ENCODE measurements at places on chromosomes 16 and 17.
A peak's percentile ranks its signal among the peaks of the same experiment; 100 is the strongest.

- DNase-seq: no peak
Measured at GRCh38 chr17:1270210-1271029, at the start of gene BHLHA9. BHLHA9 (plus strand) TSS chr17:1270444; CDS start chr17:1270564, 120 bp downstream.

GRCh38 chr17:231191-231965 is 49.9 kb upstream of the DOC2B start:
- DNase-seq: no peak

GRCh38 chr17:6796887-6797490 is 21.0 kb downstream of the FBXO39 start:
- DNase-seq: no peak

GRCh38 chr17:2263183-2264066 is 40.2 kb downstream of the SMG6 start:
- DNase-seq: no peak

- no peak for DNase-seq
Measured at GRCh38 chr16:78593352-78593751, 493.9 kb downstream of the WWOX start.

- no peak for DNase-seq
Measured at GRCh38 chr17:77719806-77720205, 238.7 kb upstream of the TNRC6C start.

- DNase-seq: no peak
Measured at GRCh38 chr17:59696682-59697277, 10.4 kb downstream of the PTRH2 start.

DNA sequence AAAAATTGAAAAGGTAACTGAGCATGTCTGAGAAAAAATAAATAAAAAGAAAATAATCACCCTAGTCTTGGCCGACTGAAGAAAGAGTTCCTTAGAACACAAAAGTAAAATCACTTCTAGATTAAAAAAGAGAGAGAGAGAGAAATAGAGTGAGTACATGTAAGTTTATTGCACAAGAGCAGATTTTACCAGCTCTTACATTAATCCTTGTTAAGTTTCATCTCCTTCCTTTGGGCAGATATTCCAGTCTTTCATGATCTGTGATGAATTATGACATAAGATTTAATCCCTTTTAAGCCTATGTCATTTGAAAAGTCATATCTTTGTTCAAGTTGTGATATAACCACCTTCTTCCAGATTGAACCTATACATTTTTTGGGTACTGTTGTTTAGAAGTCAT is 54.8 kb downstream of the NFAT5 start:
- no peak for DNase-seq

- no peak for DNase-seq
Measured at GRCh38 chr17:52828621-52829020, 670.1 kb upstream of the CA10 start.

DNA sequence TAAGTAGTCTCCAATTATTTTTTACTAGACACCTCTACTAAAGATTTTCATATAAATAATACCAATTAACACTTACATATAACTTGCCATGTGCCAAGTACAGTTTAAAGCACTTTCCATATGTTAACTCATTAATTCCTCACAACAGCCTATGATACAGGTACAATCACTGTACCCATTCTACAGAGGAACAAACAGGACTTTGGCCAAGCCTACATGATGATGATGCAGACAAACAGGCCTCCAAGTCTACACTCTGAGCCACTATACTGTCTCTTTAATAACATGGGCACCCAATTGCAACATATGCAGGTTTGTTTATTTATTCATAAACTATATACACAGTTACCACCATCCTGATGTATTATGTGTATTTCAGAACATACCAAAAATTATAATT is 46.0 kb downstream of the TOX3 start:
- DNase-seq: no peak

DNA sequence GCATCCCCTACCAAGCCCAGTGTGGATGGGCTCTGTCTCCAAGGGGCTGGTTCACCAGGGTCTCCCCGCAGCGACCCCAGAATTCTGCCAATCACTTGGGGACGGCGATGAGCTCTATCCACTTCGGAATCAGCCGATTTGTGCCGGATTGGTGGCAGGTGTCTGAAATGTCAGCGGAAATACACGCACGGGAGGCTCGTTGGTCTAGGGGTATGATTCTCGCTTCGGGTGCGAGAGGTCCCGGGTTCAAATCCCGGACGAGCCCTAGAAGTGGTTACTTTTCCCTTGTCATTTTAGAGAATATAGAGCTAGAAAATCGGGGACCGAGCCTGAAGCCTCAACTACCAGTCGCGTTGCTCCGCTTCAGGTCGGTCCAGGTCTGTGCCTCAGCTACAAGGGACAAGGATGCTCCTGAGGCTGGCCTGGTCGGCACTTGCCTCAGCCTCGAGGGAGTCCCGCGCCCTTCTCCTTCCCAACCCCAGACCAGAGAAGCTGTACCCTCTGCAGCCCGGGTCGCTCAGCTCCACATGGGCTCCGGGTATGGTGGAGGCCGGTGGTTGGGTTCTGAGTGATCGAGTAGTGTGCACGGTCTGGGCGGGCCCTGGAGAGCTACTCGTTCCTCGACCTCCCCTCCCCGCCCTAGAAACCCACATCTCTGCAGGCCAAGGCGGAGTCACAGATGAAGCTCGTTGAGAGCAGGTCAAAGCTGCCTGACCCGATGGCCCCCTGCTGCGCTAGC is 16.0 kb upstream of the OR1F1 start:
- peak; percentile 27 for DNase-seq

DNA sequence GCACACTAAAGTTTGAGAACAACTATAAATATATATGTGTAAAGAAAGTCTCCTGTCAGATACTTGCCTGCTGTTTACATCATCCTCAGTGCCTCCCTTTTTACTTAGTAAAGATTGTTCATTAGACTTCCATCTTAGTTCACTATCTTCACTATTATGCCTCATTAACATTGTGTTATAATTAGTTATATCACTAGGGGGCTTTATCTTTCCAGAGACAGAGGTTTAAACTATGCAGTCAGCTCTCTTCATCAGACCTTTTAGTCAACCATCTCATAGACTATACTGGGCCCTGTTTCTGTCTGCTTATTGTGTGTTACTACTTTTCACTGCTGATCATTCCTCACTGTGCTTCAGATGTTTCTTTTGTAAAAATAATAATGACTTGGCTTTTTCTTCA is 630.8 kb upstream of the KIF2B start:
- no peak for DNase-seq

DNA sequence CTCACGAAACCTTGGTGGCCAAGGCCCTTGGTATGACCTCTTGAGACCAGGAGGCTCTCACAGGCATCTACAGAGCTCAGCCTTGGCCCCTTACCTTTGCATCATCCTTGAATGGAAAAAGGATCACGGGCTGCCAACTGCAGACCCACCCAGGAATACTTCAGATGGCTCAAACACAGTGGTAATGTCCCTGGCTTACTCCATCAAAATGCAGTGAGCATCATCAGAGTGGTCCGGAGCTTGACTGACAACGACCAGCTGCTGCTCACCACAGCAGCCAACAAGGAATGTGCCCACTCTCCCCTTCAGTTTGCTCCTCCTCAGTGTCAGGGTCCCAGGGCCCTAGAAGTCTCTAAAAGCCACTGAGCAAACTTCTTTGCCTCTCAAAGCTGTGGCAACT is 17.6 kb upstream of the MYH3 start:
- DNase-seq: no peak

GRCh38 chr16:78552106-78552675 is 452.7 kb downstream of the WWOX start:
- DNase-seq: no peak

DNA sequence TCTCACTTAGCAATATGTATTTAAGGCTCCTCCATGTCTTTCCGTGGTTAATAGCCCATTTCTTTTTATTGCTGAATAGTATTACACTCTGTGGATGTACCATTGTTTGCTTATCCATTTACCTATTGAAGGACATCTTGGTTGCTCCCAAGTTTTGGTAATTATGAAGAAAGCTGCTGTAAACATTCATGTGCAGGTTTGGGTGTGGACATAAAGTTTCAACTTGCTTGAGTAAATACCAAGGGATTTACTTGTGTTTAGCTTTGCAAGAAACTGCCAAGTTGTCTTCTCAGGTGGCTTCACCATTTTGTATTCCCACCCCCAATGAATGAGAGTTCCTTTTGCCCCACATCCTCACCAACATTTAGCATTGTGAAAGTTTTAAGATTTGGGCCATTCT is 9.5 kb downstream of the LRRC36 start:
- no peak for DNase-seq

GRCh38 chr16:23406546-23407240 is 46.3 kb downstream of the COG7 start:
- no peak for DNase-seq

GRCh38 chr17:10169290-10169689 is 29.1 kb downstream of the GAS7 start:
- no peak for DNase-seq

DNA sequence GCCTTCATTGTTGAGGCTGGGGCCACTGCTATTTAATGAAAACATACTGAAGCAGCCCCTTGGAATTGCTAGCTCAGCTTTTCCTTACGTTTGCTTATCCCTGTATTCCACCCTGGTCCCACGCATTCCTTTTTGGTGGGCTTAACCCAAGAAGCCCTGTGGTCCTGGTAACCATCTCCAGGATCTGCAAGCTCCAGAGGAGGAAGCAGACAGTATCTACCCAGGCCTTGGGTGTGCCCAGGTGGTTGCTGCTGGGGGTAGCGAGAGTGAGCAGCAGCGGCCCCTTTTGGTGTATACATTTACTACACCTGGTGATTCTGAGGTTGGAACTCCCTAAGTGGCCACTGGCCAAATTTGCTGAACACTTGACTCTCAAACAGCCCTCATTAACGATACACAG is 97.7 kb downstream of the CBLN1 start:
- no peak for DNase-seq

GRCh38 chr16:54286366-54287130 is at the start of gene IRX3:
IRX3 (minus strand) TSS chr16:54286787; CDS start chr16:54286050, 737 bp downstream.
- no peak for DNase-seq

GRCh38 chr16:89189358-89190025 is 10.8 kb downstream of the SLC22A31 start:
- no peak for DNase-seq

DNA sequence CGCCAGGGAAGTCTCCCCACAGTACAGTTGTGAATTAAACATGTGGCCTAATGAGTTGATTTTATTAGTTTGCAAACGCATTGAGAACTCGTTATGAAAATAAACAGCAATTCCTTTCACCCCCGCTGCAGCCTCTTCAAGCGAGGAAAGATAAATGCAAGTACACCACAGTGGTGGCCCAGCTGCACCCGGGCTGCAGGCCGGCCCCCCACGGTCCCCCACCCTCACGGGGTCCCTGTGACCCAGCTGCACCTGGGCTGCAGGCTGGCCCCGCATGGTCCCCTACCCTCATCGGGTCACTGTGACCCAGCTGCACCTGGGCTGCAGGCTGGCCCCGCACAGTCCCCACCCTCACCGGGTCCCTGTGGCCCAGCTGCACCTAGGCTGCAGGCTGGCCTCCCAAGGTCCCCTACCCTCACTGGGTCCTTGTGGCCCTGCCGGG is 32.2 kb downstream of the SDK2 start:
- no peak for DNase-seq

- DNase-seq: no peak
Measured at GRCh38 chr16:81649561-81650184, 129.4 kb upstream of the PLCG2 start.

GRCh38 chr17:45222014-45222288 is 266 bp downstream of the FMNL1 start:
- DNase-seq: no peak

DNA sequence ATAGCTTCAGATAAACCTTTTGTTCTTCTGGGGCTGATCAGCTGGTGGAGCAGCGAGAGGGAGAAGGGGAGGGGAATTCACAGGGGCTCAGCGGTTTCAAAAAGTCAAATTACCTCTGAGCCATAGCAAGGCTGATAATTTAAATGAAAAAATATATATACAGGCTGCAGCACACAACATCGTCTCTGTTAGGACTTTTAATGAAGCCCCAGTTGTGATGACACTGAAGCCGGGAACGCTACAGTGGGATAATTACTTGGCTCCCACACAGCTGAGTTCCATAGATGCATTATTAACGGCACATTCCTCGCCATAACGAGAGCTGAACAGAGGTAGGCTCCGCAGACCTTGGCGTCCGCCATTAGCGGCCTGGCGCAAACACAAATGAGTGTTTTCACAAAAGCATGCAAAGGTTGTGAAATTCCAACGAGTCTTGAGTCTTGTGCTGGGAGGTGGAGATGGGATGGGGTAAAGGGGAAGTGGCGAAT is 216.0 kb downstream of the C16orf78 start:
- DNase-seq: no peak

DNA sequence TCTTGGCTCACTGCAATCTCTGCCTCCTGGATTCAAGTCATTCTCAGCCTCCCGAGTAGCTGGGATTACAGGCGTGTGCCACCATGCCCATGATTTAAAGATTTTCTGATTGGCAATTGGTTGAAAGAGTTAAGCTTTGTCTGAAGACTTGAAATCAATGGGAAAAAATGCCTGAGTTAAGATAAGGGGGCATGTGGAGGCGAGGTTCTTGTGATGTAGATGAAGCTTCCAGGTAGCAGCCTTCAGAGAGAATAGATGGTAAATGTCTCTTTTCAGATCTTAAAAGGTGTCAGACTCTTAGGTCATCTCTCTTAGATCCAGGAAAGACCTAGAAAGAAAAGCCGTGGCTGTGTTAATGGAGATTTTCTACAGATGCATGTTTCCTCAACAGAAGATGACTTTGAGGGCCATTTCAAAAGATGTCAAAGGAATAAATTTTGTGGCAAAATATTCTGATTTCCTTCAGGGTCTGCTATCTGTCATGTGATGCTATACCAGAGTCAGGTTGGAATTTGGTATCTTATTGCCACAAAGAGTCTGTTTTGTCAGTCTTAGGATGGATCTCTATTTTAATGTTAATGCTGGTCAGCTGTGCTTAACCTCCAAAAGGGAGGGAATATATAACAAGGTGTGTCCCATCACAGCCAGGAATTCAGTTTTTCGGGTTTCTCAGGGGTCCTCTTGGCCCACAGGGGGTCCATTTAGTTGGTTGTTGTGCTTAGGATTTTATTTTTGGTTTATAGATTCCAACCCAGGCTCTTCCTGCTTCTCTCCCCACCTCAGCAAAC is 58.3 kb upstream of the AKTIP start:
- DNase-seq: no peak

DNA sequence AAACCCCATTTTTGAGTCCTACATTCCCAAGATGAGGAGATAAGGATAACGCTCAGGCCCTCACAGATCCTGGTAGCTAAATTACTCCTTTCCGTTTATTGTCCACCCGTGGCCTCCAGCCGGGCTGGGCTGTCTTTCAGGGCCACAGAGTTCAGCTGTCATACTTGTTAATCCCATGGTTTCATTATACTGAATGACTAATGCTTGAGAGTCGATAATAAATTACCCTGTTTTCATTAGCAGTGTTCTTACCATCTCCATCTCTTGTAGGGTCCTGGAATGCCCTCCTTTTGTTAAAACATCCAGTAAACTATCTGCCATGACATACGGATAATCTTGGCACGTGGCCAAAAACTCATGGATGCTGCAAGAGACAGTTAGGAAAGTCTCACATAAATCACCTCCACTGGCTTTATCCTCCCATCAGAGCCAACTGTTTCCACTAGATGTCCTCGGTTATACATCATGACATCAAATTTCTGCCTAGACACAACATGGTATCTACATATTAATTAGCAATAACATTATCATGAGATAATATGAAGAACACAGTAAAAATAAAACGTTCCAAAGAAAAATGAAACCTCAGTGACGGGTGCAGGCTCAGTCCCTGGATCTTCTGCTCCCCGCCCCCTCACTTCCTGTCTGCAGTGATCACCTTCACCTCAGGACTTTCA is 45.3 kb downstream of the BRD7 start:
- no peak for DNase-seq
